Spleen (tissue), 13 donors: ENCODE measurements at places on chromosomes 7 and 10.
A peak's percentile ranks its signal among the peaks of the same experiment; 100 is the strongest.

DNA sequence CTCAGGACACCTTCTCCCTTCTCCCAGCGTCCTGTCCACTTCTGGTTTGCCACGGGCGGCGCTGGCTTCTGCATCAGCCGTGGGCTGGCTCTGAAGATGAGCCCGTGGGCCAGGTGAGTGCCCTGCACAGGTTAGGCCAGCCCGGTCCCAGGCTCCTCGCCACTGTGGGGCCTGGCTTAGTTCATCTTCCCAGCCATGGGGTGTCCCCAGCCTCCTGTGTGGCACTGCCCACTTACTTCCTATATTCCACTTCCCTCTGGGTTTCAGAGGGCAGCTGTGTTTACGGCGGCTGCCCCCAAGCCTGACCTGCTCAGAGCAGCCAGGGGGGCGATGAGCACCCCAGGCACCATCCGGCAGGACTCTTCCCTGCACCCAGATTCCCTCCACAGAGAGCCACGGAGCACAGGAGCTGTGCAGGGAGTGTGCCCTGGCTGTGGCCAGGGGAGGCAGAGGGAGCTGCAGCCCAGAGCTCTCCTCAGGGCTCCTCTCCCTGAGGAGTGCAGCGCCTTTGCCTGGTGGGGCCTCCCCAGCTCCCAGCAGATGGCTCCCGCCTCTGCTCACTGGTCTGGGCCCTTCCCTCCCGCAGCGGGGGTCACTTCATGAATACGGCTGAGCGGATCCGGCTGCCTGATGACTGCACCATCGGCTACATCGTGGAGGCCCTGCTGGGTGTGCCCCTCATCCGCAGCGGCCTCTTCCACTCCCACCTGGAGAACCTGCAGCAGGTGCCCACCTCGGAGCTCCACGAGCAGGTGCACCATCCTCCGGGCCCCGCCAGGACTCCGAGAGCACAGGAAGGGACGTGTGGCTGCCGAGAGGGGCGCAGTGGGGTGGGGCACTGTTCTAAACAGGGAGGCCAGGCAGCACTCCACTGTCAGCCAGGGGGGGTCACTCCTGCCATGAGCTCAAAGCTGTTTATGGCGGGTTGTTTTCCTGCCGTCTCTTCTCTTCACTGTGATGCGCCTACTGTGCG is 6.4 kb downstream of the LFNG start:
- H3K27ac ChIP-seq = peak overlapping the region; percentile 94
- H3K36me3 ChIP-seq = peaks cover 19% of the 10 kb centered on the region
- H3K4me3 ChIP-seq = no peak overlapping the region
- no peaks in the 10 kb centered on the region for H3K27me3 ChIP-seq
- peak; percentile 87 for DNase-seq

DNA sequence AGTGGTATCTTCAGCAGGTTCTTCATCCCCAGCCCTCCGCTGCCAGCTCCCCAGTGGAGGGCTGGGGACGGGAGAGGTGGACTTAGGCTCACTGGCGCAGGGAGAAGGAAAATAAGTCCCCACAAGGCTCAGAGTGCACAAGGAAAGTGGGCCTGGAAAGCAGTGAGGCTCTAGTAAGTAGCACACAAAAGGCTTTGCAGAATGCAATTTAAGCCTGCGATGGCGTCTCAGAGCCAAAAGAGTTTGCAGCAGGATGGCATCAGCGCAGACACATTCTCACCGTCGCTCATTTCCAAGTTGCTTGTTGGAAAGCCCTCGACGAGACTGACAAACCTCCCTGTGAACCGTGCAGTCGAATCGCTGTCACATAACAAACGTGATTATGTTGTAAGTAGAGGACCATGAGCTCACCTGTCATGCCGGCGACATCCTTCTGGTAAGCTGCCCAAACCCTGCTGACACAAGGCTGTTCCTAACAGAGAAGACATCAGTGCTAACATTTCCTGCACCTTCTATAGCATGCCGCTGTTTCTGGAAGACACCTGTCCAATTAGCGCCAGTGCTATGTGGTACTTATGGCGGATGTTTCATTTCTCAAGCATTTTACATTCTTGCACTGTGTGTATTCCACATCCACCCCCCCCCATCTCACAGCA is 98.3 kb upstream of the NPVF start:
- no peaks in the 10 kb centered on the region for H3K36me3 ChIP-seq
- no peak overlapping the region for H3K27ac ChIP-seq
- no peaks in the 10 kb centered on the region for H3K4me1 ChIP-seq
- H3K27me3 ChIP-seq = peaks cover 18% of the 10 kb centered on the region

DNA sequence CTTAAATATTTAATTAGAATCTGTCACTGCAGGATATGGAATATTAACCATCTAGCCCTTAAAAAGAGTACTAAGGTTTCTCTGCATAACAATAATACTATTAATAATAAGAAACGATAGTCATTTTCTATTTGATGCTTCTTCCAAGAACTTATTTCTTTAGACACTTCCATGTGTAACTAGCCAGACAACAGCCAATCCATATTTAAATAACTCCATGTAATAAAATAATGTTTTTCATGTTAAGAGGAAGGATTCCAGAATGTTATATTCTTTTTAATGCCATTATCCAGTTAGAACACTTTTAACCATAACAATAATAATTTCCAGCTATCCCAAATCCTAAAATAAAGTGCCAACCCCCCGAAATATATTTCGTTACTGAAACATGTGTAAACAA is 170.1 kb upstream of the WNT16 start:
- no peak overlapping the region for H3K4me3 ChIP-seq
- no peak for DNase-seq
- peaks cover 8% of the 10 kb centered on the region for H3K4me1 ChIP-seq
- H3K27ac ChIP-seq = no peak overlapping the region
- no peaks in the 10 kb centered on the region for H3K27me3 ChIP-seq

GRCh38 chr7:158284121-158284520 is 303.5 kb downstream of the PTPRN2 start:
- H3K27me3 ChIP-seq = no peaks in the 10 kb centered on the region
- H3K27ac ChIP-seq = no peak overlapping the region
- H3K4me1 ChIP-seq = no peaks in the 10 kb centered on the region
- H3K36me3 ChIP-seq = no peaks in the 10 kb centered on the region
- DNase-seq = peak; percentile 58

GRCh38 chr10:45136256-45136655 is 135.5 kb downstream of the ZNF22 start:
- no peaks in the 10 kb centered on the region for H3K36me3 ChIP-seq
- H3K27ac ChIP-seq = no peak overlapping the region
- no peaks in the 10 kb centered on the region for H3K4me1 ChIP-seq
- peaks cover 7% of the 10 kb centered on the region for H3K27me3 ChIP-seq
- DNase-seq = no peak

DNA sequence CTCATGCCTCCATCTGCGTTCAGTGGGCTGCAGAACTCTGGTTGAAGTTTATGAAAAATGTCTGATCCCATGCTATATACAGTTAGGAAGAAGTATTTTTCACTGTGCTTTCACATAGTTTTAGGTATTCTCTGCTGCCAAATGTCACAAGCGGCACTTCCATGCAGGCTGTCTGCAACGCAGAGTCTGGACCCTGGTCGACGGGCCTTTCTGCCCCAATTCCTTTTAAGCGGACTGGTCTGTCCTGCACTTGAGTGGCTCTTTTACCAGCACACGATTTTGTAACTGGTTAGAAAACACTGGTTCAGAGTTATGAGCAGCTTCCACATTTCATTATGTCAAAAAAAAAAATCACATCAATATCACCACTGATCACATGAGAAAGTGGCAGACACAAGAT is 143.0 kb downstream of the DIP2C start:
- H3K36me3 ChIP-seq = no peaks in the 10 kb centered on the region
- H3K4me1 ChIP-seq = no peaks in the 10 kb centered on the region
- no peaks in the 10 kb centered on the region for H3K27me3 ChIP-seq
- no peak for DNase-seq
- H3K4me3 ChIP-seq = no peak overlapping the region

GRCh38 chr7:1136841-1137516 is 23.0 kb downstream of the ZFAND2A start:
- H3K27me3 ChIP-seq = no peaks in the 10 kb centered on the region
- H3K27ac ChIP-seq = no peak overlapping the region
- DNase-seq = peak; percentile 71
- H3K4me1 ChIP-seq = peaks cover 14% of the 10 kb centered on the region
- H3K36me3 ChIP-seq = no peaks in the 10 kb centered on the region

- H3K4me1 ChIP-seq = no peaks in the 10 kb centered on the region
- no peak overlapping the region for H3K4me3 ChIP-seq
- no peak overlapping the region for H3K27ac ChIP-seq
- no peak for DNase-seq
Observed at GRCh38 chr10:43264344-43264964, 2.4 kb downstream of the RASGEF1A start.

- H3K4me1 ChIP-seq = no peaks in the 10 kb centered on the region
- no peak overlapping the region for H3K27ac ChIP-seq
- no peaks in the 10 kb centered on the region for H3K27me3 ChIP-seq
- no peak for DNase-seq
- H3K36me3 ChIP-seq = no peaks in the 10 kb centered on the region
Observed at GRCh38 chr7:64733550-64734240, 60.5 kb upstream of the ZNF138 start.

GRCh38 chr7:169276-170172 is 22.8 kb upstream of the FAM20C start:
- peaks cover 13% of the 10 kb centered on the region for H3K4me1 ChIP-seq
- H3K27me3 ChIP-seq = no peaks in the 10 kb centered on the region
- H3K27ac ChIP-seq = no peak overlapping the region
- no peak overlapping the region for H3K4me3 ChIP-seq
- DNase-seq = no peak

DNA sequence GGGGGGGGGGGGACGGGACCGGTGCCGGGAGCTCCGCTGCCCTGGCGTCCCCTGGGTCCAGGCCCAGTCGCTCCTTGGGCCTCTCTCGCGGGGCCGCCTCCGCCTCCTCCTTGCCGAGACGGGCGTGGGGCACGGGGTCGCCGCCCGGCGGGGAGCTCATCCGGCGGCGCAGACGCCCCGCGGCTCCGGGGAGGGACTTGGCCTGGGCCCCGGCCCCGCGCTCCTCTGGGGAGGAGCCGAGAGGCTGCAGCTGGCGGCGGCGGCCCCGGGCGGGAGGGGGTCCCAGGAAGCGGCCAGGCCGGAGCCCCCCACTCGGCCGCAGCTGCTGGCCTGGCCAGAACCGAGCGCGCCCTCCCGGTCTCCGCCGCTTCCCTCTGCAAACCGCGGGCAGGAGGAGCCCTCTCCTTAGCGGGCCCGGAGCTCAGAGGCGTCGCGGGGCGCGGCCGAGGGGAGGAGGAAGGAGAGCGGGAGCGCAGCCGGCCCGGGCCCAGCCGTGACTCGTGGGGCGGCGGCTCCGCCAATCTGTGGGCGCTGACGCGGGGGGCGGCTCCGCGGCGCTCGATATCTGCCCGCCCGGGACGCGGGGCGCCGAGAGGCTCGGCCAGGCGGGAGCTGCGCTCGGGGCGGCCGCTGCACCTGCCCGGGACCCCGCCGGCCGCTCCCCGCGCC is at the start of gene FAM20C:
TSS of gene FAM20C (plus strand) at position 591 of the 669 bp plus-strand sequence. CDS start 629 bp downstream, outside the sequence.
- peak; percentile 90 for DNase-seq
- peak within 1 kb of the TSS; percentile 79 for H3K27ac ChIP-seq
- H3K4me3 ChIP-seq = peak within 1 kb of the TSS; percentile 62
- no peaks in the 10 kb centered on the region for H3K36me3 ChIP-seq

DNA sequence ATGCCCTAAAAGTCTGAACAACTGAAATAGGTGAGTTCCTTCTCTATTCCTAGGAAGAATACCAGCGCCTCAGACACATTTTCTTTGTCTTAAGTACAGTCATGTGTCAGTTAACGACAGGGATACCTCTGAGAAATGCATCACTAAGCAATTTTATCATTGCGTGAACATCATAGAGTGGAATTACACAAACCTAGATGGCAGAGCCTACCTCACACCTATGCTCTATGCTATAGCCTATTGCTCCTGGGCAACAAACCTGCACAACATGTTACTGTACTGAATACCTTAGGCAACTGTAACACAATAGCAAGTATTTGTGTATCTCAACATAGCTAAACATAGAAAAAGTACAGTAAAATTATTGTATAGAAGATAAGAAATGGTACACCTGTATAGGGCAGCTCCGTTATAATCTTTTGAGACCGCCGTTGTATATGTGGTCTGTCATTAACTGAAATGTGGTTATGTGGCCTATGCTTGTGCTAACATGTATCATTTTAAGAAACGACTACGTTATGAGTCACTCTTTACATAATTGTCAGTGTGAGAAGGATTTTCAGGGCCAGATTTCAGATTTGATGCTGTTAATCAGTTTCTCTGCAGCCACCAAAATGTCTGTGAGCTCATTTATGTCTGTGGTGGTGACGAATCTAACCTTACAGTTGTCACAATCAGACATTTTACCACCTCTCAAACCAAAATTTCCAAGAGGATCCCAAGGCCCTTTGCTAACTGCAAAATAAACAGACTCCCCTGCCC is 66.1 kb upstream of the STK17A start:
- H3K27ac ChIP-seq = no peak overlapping the region
- DNase-seq = no peak
- H3K4me1 ChIP-seq = peaks cover 8% of the 10 kb centered on the region

- H3K4me1 ChIP-seq = no peaks in the 10 kb centered on the region
- no peak overlapping the region for H3K27ac ChIP-seq
- H3K4me3 ChIP-seq = no peak overlapping the region
- no peak for DNase-seq
- no peaks in the 10 kb centered on the region for H3K36me3 ChIP-seq
Observed at GRCh38 chr7:28360739-28361138, 51.6 kb upstream of the CREB5 start.

DNA sequence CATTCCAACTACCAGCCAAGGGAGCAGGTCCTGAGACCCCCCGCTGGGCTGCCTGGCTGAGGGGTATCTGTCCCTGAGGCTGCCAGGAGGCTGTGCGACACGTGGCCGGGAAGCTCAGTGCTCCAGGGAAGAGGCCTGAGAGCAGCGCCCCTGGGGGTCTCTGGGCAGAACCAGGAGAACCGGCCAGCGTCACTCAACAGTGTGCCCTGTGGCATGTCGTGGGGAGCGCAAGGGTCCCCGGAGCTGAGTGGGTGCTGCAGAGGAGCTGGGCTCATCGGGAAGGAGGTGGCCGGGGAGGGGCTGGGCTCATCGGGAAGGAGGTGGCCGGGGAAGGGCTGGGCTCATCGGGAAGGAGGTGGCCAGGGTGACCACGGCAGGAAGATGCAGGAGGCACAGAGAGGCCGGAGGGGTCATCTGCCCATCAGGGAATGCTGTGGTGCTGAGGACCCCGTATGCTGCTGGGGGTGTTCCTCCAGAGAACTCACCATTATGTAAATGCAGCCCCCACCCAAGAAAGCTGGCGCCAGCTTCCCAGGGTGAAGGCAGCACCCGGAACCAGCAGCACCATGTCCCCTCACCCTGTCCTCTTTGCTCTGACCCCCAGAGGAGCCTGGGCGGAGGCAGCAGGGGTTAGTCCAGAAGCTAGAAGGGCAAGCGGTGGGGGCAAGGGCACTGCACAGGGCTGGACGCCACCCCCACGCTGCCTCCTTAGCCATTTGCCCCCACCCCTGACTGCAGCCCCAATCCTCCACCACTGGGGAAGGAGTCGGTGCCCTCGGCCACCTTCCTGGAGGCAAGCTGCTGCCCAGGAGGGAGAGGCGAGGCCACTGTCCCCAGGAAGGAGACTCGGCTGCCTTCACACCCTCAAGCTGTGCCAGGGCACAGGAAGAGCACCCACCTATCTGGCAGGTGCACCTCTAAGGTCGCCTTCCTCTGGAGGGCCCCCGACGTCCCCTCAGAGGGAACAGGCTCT is 33.3 kb downstream of the CALML3 start:
- peak; percentile 70 for DNase-seq
- H3K27me3 ChIP-seq = no peaks in the 10 kb centered on the region
- H3K4me1 ChIP-seq = no peaks in the 10 kb centered on the region
- no peaks in the 10 kb centered on the region for H3K36me3 ChIP-seq
- H3K4me3 ChIP-seq = no peak overlapping the region
- H3K27ac ChIP-seq = no peak overlapping the region

- peaks cover 54% of the 10 kb centered on the region for H3K36me3 ChIP-seq
- H3K27ac ChIP-seq = no peak overlapping the region
- H3K4me1 ChIP-seq = peaks cover 40% of the 10 kb centered on the region
- H3K27me3 ChIP-seq = no peaks in the 10 kb centered on the region
Observed at GRCh38 chr7:149620961-149621360, 123.4 kb upstream of the ZNF746 start.
